ENCODE measurements at places on chromosomes 3 and 15. TPM values are rescaled to one million over a fixed set of nuclear protein-coding genes. Genes with fewer than 3 reads are reported as not detected.
A peak's percentile ranks its signal among the peaks of the same experiment; 100 is the strongest.

DNA sequence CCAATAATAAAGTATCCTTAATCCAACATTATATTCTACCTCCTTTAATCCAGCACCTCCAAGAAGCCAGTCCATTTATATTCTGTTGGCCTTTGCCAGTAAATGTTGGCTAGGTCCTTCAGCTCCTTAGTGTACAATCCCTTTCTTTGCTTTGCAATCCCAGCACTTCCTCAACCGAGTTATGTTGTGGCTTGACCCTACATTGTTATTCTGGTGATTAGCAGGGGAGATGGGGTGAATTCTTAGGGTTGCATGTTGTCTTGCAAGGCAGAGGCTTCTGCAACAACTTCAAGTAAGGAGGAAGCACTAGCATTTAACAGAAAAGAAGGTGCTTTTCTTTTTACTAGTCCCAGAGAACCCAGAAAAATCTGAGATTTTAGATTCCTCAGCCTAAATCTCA, 127.2 kb downstream of the CD47 start:
- H3K27ac ChIP-seq: no peak overlapping the region
- DNase-seq: no peak
- no peaks in the 10 kb centered on the region for H3K27me3 ChIP-seq
- H3K4me3 ChIP-seq: no peak overlapping the region
- peaks cover 20% of the 10 kb centered on the region for H3K4me1 ChIP-seq
- no peaks in the 10 kb centered on the region for H3K36me3 ChIP-seq

- DNase-seq: peak; percentile 63
- peak overlapping the region; percentile 95 for H3K27ac ChIP-seq
- H3K4me1 ChIP-seq: peaks cover 15% of the 10 kb centered on the region
- no peaks in the 10 kb centered on the region for H3K27me3 ChIP-seq
- peak overlapping the region; percentile 90 for H3K4me3 ChIP-seq
- H3K36me3 ChIP-seq: peaks cover 2% of the 10 kb centered on the region
Observed at GRCh38 chr15:84570164-84570735, 30.6 kb upstream of the ZSCAN2 start.

DNA sequence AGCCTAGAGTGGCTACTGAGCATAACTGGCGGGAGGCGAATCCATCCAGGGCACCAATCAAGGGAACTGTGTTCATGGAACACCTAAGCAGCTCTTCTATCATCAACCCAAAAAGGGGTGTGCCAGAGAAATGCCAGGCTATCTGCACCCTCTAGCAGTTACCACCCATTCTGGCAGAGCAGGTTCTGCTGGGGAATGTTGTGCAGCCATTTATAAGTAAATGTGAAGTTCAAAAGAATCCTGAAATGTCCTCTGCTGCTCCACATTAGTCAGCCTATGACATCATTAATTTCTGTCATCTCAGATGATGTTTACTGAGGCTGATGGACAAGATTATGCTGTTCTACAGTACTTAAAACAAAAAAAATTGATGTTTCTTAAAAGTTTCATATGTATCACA, 7.7 kb downstream of the SKIC8 start:
- no peak for DNase-seq
- H3K27ac ChIP-seq: no peak overlapping the region
- no peaks in the 10 kb centered on the region for H3K4me1 ChIP-seq
- H3K27me3 ChIP-seq: no peaks in the 10 kb centered on the region
- peaks cover 16% of the 10 kb centered on the region for H3K36me3 ChIP-seq
- no peak overlapping the region for H3K4me3 ChIP-seq

DNA sequence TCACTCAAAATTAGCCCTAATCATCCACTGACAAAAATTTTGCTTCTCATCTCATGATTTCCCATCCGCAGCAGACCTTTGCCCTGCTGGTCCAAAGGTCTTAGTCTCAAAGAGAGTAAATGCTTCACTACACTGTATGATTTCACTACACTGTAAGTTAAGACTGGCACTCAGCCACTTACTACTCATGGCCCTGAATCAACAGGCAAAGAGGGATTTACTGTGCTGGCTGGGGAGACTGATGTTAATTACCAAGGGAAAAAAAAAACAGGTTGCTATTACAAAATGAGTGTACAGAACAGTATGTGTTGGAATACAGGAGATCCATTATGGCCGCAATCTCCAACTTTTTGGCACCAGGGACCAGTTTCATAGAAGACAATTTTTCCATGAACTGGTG, 214.8 kb downstream of the ZMAT3 start:
- no peaks in the 10 kb centered on the region for H3K4me1 ChIP-seq
- H3K27ac ChIP-seq: no peak overlapping the region
- H3K36me3 ChIP-seq: no peaks in the 10 kb centered on the region

DNA sequence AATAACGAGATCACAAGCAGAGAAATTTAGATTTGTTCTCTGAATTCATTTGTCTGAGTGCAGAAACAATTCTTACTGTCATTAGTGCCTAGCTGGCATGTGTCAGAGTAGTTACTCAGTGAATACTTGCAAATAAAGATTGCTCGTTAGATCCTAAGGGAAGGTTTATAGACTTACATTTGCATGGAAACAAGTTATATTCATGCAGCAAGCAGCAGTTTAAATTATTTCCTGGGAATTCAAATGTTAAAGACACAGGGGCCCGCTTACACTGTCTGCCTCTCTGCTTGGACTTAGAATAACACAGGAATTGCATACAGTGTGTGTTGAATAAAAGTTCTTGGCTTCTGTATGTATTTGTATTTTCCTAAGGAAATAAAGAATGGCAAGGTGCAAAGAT, 680.6 kb upstream of the NECTIN3 start:
- no peaks in the 10 kb centered on the region for H3K27me3 ChIP-seq
- H3K36me3 ChIP-seq: no peaks in the 10 kb centered on the region
- no peak for DNase-seq
- no peak overlapping the region for H3K4me3 ChIP-seq
- no peak overlapping the region for H3K27ac ChIP-seq

DNA sequence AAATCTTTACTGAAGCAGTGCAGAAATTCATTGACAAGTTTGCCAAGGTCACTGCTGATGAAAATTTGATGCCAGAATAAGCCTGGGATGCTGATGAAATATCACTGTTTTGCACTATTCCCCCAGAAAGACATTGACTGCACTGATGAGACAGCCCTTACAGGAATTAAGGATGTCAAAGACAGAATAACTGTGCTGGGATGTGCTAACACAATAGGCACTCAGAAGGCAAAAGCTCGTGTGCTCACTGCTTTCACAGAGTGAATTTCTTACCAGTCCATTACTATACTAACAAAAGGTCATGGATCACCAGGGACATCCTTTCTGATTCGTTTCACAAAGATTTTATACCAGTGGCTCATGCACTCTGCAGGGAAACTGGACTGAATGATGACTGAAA, 69.4 kb downstream of the MCF2L2 start:
- no peaks in the 10 kb centered on the region for H3K27me3 ChIP-seq
- H3K4me1 ChIP-seq: no peaks in the 10 kb centered on the region

Gene SNRK
- 19.3 TPM for total RNA-seq

GRCh38 chr3:2908693-2909351, 201.4 kb downstream of the IL5RA start:
- H3K4me1 ChIP-seq: no peaks in the 10 kb centered on the region
- no peaks in the 10 kb centered on the region for H3K27me3 ChIP-seq
- H3K4me3 ChIP-seq: no peak overlapping the region
- H3K36me3 ChIP-seq: peaks cover 2% of the 10 kb centered on the region
- DNase-seq: no peak
- no peak overlapping the region for H3K27ac ChIP-seq

DNA sequence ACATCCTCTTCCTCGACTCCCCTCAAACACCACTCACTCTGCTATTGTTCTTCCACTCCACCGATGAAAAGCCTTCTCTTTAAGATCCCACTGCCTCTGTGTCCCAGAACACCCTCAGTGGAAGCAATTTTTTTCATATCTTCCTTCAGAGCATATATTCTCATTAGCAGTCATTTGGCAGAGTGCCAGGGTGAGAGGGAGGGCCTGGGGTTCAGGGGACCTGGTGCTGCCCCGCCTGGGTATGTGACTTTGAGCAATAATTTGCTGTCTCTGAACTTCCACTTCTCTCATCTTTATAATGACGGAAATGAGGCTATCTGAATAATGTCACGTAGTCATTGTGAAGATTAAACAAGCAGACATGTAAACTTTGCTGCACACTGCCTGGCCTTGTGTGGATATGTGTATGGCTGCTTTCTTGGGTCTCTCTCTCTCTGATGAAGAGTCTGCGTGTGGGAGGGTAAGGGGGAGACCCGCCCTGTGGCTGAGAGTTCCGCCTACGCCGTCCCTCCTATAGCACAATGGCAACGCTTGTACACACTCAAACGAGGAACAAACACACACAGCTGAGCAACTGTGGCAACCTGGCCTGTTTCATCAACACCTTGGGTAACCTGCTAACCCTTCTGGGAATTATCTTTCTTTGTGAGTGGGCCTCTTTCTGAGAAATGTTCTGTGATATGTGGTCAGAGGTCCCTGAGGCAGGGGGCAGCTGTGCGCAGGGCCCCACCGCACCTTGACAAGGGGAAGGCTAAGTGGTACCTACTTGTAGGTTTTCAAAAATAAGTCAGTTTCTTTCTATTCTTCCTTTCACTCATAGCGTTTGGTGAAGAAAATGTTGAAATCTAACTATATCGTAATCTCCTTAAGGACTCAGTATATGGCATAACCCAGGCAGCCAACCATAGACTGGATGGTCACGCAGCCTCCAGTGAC, 369.8 kb downstream of the SV2B start:
- no peak for DNase-seq
- H3K4me1 ChIP-seq: peaks cover 20% of the 10 kb centered on the region
- H3K36me3 ChIP-seq: no peaks in the 10 kb centered on the region
- H3K4me3 ChIP-seq: no peak overlapping the region
- peaks cover 11% of the 10 kb centered on the region for H3K27me3 ChIP-seq

- no peak overlapping the region for H3K27ac ChIP-seq
- H3K27me3 ChIP-seq: no peaks in the 10 kb centered on the region
- H3K4me3 ChIP-seq: no peak overlapping the region
- DNase-seq: no peak
Observed at GRCh38 chr3:129563332-129563731, 20.4 kb downstream of the H1-8 start.

Gene TM4SF18
- 0.14 TPM for total RNA-seq

GRCh38 chr3:43426388-43426787, 140.0 kb downstream of the SNRK start:
- H3K27me3 ChIP-seq: no peaks in the 10 kb centered on the region
- no peak overlapping the region for H3K4me3 ChIP-seq
- no peak for DNase-seq
- no peak overlapping the region for H3K27ac ChIP-seq

Gene RHOV
- total RNA-seq: 3.4 TPM

Gene SAMMSON
- total RNA-seq: not detected

GRCh38 chr3:171458864-171459136, 1.4 kb downstream of the TNIK start:
- H3K36me3 ChIP-seq: no peaks in the 10 kb centered on the region
- DNase-seq: no peak
- H3K4me1 ChIP-seq: peaks cover 27% of the 10 kb centered on the region
- H3K27me3 ChIP-seq: peaks cover 50% of the 10 kb centered on the region

DNA sequence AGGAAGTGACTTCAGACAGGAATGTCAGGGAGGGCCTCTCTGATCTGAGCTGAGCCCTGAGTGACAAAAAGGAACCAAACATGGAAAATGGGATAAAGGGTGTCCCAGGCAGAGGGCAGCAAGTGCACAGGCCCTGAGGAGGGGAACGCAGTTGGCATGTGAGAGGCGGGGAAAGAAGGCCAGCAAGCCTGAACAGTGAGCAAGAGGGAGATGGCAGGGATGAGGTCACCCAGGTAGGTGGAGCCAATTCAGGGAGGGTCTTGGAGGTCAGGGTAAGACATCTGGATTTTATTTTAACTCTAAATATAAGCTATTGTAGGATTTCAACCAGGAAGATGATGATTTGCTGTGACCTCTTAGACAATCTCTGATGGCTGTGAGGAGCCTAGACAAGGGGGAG, 167.7 kb downstream of the LRTM1 start:
- no peak overlapping the region for H3K4me3 ChIP-seq
- DNase-seq: no peak
- no peak overlapping the region for H3K27ac ChIP-seq
- H3K36me3 ChIP-seq: no peaks in the 10 kb centered on the region
- no peaks in the 10 kb centered on the region for H3K27me3 ChIP-seq

GRCh38 chr3:45507820-45508317, 86.7 kb upstream of the LIMD1 start:
- H3K27ac ChIP-seq: no peak overlapping the region
- no peaks in the 10 kb centered on the region for H3K4me1 ChIP-seq
- H3K27me3 ChIP-seq: no peaks in the 10 kb centered on the region
- no peak overlapping the region for H3K4me3 ChIP-seq

DNA sequence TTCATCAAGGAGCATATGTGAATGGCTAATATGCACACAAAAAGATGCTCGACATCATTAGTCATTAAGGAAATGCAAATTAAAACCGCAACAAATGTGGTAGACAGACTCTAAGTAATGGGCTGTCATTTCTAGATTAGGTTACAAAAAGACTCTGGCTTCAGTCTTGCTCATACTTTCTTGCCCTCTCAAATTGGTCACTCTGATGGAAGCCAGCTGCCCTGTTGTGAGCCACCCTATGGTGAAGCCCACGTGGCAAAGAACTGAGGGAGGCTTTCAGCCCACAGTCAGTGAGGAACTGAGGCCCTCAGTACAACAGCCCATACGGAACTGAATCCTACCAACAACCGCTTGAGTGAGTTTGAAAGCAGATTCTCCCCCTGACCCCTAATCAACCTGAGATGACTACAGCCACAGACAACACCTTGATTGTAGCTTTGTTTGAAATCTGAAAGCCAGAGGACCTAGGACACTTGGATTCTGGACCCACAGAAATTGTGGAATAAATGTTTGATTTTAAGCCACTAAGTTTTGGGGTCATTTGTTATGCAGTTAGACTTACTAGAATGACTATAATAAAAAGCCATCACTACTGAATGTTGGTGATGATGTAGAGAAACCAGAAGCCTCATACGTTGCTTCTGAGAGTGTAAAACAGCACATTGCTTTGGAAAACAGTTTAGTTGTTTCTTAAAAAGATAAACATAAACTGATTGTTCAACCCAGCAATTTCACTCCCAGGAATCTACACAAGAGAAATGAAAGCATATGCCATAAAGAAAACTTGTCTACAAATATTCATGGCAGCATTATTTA, 45.7 kb downstream of the EHHADH start:
- H3K27me3 ChIP-seq: no peaks in the 10 kb centered on the region
- no peak overlapping the region for H3K27ac ChIP-seq
- peaks cover 3% of the 10 kb centered on the region for H3K36me3 ChIP-seq
- H3K4me1 ChIP-seq: peaks cover 14% of the 10 kb centered on the region
- no peak overlapping the region for H3K4me3 ChIP-seq

Gene TPRG1
- 2.4 TPM for total RNA-seq

GRCh38 chr3:123780656-123781055, 103.5 kb downstream of the MYLK start:
- H3K4me3 ChIP-seq: no peak overlapping the region
- H3K4me1 ChIP-seq: peaks cover 23% of the 10 kb centered on the region
- H3K27ac ChIP-seq: no peak overlapping the region
- peaks cover 2% of the 10 kb centered on the region for H3K27me3 ChIP-seq
- H3K36me3 ChIP-seq: no peaks in the 10 kb centered on the region

Gene LRRN1
- total RNA-seq: 59.1 TPM

GRCh38 chr3:187888701-187889100, 143.4 kb upstream of the BCL6 start:
- H3K36me3 ChIP-seq: peaks cover 4% of the 10 kb centered on the region
- no peaks in the 10 kb centered on the region for H3K27me3 ChIP-seq
- DNase-seq: no peak
- no peaks in the 10 kb centered on the region for H3K4me1 ChIP-seq

GRCh38 chr15:55197719-55198118, 978 bp upstream of the RSL24D1 start:
- H3K4me3 ChIP-seq: no peak overlapping the region
- H3K36me3 ChIP-seq: peaks cover 2% of the 10 kb centered on the region
- H3K27ac ChIP-seq: no peak overlapping the region
- DNase-seq: no peak

GRCh38 chr3:196629228-196629627, 10.3 kb upstream of the NRROS start:
- no peaks in the 10 kb centered on the region for H3K36me3 ChIP-seq
- H3K27me3 ChIP-seq: peaks cover 3% of the 10 kb centered on the region
- peaks cover 13% of the 10 kb centered on the region for H3K4me1 ChIP-seq
- no peak overlapping the region for H3K4me3 ChIP-seq
- no peak for DNase-seq
- H3K27ac ChIP-seq: no peak overlapping the region
